ENCODE measurements at places on chromosomes 1 and 21. TPM values are rescaled to one million over a fixed set of nuclear protein-coding genes. Genes with fewer than 3 reads are reported as not detected.

GRCh38 chr1:227961651-227962466 is 14.1 kb upstream of the WNT9A start:
- no peak for DNase-seq

DNA sequence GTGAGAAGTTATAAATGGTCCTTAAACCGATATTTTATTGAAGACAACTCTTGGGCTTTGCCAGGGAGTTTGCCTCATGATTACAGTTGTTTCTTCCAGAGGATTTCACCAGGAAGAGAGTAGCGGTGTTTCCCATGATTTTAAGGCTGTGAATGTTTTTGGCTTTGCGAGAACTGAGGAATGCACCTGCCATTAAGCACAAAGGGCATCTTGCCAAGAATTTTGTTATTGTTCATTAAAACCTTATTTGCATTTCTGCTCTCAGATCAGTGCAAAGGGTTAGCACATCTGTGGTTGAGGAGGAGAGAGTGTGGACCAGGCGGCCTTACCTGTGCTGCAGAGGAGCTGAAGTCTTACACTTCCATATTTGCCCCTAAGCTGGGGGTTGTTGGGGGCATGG is 13.8 kb downstream of the CNIH3 start:
- no peak for DNase-seq

The FCRL5 gene
- not detected for total RNA-seq

The RHD gene
- not detected for total RNA-seq

GRCh38 chr1:206087091-206087490 is 30.1 kb downstream of the AVPR1B start:
- DNase-seq: no peak

DNA sequence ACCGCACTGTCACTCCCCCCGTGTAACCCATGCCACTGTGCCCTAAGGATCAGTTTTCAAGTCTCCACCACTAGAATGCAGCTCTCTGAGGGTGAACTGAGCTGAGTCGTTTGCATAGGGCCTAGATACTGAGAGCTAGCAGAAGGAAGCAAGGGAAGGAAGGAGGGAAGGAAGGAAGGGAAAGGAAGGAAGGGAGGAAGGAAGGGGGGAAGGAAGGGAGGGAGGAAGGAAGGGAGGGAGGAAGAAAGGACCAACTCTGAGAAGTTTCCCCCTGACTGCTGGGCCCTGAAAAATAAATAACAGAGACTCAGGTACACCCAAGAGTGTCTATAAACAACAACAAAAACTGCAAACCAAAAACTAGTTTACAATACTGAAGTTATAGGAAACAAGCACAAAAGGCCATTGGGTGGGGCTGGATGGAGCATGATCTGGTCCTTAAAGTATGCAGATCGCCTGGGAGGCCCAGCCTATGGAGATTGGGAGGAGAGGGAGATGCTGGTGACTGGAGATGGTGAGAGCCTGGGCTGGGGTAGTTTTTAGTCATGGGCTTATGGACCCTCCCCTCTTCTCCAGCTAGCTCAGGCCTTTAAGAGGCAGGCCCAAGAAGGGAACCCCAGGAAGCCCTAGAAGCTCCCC is 1.7 kb upstream of the MRPS15 start:
- DNase-seq: no peak

Data from Caki2 (cell line).